ENCODE measurements at places on chromosomes 6 and 20. TPM values are rescaled to one million over a fixed set of nuclear protein-coding genes. Genes with fewer than 3 reads are reported as not detected.

DNA sequence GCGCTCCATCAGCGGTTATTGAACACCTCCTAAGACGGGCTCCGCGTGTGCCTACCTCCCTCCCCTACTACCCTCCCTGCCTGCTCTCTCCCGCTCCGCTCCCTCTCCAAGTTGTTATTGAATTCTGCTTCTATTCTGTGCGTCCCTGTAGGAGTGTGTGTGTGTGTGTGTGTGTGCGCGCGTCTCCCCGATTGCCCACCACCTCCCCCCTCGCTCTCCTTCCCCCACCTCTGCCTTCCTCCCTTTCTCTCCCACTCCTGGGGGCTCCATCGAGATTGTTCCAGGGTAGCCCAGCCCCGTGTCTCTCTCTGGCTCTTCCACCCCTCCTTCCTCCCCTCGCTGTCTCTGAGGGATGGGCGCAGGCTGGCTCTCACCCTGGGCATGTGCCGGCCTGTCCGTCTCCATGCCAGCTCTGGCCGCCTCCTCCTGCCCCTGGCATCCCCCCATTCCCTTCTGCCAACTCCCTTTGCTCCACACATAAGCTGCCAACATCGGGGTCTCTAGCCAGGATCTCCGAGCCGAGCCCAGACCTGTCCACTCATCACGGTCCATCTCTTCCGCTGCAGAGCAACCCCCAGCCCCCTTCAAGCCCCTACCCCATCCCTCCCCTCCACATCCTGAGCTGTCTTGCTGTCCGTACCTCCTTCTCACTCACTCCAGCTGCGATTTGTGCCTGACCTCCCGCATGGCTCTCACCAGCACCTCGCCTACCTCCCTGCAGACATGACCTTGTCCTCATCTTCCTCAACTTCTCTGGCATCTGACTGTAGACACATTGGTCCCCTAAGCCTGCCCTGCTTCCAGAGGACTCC is 68.5 kb downstream of the SRC start:
- no peak for DNase-seq

DNA sequence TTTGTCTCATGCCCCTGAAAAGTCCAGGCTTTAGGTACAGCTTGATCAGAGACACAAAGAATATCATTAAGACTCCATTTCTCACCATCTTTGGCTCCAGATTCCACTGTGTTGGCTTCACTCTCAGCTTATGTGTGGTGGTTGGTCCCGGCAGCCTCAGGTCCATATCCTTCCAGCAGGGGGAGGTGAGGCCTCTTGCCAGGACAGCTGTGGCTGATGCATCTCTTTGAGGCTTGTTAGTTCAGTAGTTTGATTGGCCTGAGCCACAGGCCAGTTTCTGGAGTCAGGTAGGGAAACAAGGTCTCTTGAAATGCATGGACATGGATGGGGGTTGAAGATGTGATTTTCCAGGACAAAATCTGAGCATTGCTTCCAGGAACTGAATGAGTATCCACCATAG is 62.4 kb downstream of the JAG1 start:
- peak; percentile 51 for DNase-seq

DNA sequence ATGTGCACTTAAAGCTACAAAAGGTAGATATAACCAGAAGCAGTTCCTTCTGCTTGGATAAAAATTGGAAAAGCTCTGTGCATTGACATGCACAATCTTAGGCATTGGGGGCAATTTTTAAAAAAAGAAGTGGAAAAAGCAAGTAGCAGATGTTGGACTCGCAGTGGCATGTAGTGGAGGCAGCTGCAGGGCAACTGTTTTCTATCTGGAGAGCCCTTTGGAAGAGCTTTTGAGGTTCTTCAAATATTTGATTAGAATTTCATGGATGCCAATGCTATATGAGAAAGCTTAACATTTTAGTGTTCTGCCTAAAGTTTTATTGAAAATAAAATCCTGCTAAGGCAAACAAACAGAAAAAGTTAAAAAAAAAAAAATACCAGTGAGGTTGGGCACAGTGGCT is 388.3 kb upstream of the RNF217 start:
- no peak for DNase-seq

- peak; percentile 5 for DNase-seq
These were observed 102.6 kb upstream of the GJE1 start for GRCh38 chr6:142030115-142030619.

DNA sequence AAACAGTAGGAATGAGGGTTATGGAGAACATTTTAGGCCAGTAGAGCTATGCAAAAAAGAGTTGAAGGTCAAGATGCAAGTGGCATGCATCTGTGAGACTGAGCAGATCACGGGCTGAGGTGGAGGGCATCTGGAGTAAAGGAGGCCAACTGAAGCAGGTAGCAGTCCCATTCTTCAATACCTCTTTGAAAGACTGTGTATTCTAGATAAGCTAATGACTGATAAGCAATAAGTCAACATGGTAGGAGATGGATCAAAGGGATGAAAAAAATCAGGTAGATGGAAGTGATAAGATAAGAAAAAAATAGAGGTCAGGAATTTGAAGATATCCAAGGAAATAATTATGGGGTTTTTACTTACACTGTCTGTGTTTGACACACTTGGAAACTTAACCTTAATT is 55.6 kb downstream of the ARMC2 start:
- no peak for DNase-seq

GRCh38 chr20:19320005-19320404 is 107.6 kb downstream of the SLC24A3 start:
- no peak for DNase-seq

Gene PDYN
- total RNA-seq: not detected

DNA sequence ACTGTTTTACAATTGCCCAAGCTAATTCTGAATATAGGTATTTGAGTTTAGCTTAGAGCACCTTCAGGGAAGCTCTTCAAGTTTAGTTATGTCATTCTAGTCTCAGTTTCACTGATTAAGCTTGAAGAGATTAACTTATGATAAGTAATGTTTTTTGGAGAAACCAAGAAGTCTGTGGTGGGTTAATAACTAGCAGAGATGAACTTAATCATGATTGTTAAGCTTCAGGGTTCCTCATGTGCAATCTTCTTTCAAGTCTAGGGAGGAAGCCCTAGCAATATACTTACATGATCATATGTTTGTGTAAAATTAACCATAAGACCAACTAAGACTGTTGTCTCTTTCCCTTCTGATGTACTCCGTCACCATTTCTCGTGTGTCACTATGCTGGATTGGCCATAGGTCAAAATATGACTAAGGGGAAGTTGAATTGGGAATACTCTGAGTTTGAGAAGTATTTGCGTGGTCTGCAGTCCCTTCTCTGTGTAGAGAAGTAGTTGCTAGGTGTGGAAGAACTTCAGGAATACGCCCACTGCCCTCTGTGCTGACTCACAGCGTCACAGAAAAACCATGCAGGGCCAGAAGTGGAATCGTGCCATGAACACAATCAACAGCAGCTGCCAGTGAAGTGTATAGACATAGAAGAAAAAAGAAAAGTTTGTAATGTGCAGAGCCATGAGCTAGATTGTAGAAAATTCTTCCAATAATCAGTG is 88.3 kb downstream of the SH3BGRL2 start:
- DNase-seq: peak; percentile 67

Gene SIRPD
- total RNA-seq: not detected

DNA sequence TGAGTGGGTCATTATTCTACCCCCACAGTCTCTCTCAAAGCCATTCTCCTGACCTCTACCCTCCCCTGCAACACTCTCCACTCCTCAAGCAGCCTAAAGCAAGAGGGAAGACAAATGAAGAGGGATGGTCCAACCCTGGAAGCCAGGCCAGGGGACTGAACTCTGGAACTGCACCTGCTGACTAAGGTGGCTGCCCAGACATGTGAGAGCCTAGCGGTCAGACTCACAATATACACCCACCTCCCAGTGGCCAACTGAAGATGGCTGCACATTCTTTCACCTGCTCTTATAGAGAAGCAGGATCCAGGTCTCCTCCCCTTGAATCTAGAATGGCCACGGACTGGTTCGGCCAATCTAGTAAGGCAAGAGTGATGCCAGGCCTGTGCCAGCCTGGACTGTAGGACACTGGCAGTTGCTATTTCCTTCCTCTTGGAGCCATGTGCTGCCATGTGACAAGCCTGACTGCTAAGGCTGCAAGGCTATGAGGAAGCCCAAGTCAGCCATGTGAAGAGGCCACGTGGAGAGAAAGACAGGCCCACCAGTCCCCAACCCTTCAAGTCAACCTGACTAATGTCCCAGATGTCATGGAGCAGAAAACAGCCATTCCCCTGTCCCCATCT is 31.8 kb downstream of the ACSS1 start:
- no peak for DNase-seq

DNA sequence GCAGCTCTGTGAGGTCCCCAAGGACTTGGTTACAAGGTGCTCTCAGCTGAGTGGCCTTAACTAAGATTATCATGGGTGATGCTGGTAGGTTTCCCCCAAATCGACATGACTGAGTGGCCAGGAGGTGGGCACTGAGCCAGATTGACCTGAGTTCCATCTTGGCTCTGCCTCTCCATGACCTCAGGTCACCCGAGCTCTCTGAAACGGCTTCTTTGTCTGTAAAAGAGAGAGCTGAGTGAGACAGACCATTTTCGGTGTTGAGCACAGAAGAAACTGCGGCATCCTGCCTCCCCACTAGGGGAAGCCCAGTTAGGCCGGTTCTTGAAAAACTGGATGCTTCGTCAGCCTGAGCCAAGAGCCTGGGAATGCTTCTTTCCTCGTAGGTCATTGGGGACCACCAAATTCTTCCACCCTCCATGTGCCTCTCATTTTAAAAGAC is 14.1 kb upstream of the STX16 start:
- DNase-seq: no peak

GRCh38 chr20:41509316-41510200 is 108.6 kb downstream of the CHD6 start:
- no peak for DNase-seq

- no peak for DNase-seq
These were observed 37.2 kb downstream of the CST9L start for GRCh38 chr20:23530937-23531567.

Gene RBM24
- total RNA-seq: 0.33 TPM

Gene PRL
- total RNA-seq: not detected

Gene C4B
- total RNA-seq: 0.26 TPM

DNA sequence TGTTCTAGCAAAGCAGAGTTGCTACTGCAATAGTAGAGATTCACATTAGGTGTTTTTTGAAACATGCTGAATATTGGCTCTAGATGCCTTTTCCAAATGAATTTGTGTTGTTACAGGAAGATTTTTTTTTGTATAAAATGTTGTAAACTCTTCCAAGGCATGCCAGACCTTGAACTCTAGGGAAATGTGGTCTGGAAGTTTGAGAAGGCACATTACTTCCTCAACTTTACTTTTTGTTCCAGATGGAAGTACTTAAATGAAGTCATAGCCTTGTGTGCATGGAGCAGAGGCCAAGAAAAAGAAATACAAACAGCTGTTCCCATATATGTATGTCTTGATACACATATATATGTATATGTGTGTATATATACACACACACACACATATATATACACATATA is 585.7 kb upstream of the MARCKS start:
- no peak for DNase-seq

Gene ZC2HC1B
- not detected for total RNA-seq

GRCh38 chr20:24957326-24958016 is 8.4 kb downstream of the CST7 start:
- no peak for DNase-seq

- DNase-seq: no peak
These were observed 257.1 kb upstream of the TAB2 start for GRCh38 chr6:149060300-149060984.

- peak; percentile 53 for DNase-seq
These were observed 165.2 kb downstream of the HAO1 start for GRCh38 chr20:7775072-7775471.

Gene PTK6
- 0.23 TPM for total RNA-seq

DNA sequence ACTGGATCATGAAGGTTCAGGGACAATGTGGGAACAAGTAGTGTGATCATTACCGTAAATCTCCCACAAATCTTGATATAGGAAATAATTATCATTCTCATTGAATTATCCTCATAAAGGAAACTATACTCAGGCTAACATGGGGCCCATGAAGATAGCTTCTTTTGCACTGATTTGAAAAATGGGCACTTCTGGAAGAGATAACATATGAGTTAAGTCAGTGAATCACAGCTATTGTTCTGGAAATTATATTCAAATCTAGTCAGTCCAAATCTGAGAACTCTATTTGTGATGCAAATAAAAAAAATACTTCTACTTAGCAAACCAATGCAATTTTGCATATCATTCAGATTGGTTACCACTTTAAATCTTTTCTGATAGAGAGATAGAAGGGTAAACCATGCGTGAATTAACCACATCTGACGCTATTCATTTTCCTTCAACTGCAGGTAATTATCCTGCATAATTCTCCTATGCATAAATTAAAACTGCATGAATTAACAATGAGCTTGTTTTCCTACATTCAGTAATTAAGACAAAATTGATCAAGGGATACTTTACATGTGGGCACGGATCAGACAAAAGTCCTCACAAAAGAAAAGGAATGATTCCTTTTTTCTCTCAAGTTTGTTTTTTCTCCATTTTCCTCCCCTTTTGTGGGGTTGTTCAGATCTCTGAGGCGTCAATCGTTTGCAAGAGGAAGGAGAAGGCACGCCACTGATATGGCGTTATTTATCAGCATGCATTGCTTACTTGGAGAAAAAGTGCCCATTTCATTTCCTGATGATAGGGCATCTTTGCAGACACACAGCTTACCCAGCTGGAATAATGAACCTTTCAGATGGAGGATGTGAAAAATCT is 36.4 kb downstream of the RIPOR2 start:
- DNase-seq: no peak

Gene C20orf204
- 0.95 TPM for total RNA-seq

- no peak for DNase-seq
These were observed 70.3 kb downstream of the HUS1B start for GRCh38 chr6:586553-586952.

- no peak for DNase-seq
These were observed 54.9 kb upstream of the SASH1 start for GRCh38 chr6:148287623-148288333.

- no peak for DNase-seq
These were observed 23.8 kb upstream of the PREX1 start for GRCh38 chr20:48851579-48851978.

GRCh38 chr20:10385850-10386544 is 48.0 kb downstream of the MKKS start:
- DNase-seq: no peak

GRCh38 chr6:158636778-158637177 is 7.8 kb downstream of the DYNLT1 start:
- DNase-seq: no peak

DNA sequence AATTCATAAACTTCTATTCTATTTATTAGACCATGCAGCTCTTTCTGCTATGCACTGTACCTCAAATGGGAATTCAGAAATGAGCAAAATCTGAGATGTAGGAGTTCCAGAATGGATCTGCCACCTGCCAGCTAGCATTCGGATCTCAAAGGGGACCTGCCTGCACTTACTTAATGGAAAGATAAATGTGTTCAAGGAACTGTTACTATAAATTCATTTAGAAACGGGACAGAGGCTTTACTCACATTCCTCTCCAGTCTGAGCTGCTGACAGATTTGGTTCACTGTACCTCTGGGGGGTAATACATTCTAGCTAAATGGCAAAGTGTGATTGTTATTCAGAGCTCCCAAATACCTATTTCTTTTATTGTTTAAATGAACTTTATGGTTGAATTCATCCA is 384.1 kb downstream of the GRIK2 start:
- no peak for DNase-seq

- DNase-seq: no peak
These were observed 26.6 kb downstream of the POFUT1 start for GRCh38 chr20:32234135-32234808.
